ENCODE measurements at places on chromosomes 12 and 14.

- DNase-seq = no peak
These were observed 141.9 kb downstream of the ANO6 start for GRCh38 chr12:45357539-45358417.

GRCh38 chr14:50230701-50231474 is 490 bp downstream of the SOS2 start:
- DNase-seq = no peak

GRCh38 chr12:29908157-29908556 is 124.4 kb upstream of the TMTC1 start:
- no peak for DNase-seq

DNA sequence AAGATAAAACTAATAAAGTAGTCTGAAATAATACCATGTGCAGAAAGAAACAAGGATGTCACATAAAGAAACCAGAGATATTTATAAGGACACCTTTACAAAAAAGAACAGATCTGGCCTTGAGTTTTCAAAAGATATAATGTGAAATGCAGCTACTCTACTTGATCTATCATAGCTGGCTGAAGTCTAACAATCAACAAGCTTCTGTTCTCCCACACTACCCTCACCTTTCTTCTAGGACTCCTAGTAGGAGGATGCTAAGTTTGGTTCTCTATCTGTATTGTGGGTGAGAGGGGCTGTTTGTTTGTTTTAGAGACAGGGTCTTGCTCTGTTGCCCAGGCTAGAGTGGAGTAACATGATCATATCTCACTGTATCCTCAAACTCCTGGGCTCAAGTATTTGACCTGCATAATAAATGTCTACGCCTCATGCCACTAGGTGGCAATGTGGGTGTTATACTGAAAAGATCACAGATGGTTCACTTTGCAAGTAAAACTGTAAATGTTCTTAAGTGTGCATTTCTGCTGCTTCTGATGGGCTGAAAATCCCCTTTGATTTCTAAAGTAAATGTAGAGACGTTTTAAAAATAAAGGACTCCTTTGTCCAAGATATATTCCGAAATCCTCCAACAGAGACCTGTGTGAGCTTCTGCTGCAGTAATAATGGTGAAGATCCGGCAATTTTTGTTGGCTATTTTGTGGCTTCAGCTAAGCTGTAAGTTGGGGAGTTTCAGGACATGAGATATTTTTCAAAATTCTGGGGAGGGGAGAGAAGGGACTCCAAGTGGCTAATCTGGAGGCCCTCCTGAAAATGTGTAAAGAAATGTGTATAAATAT is 269.3 kb downstream of the DAD1 start:
- peak; percentile 1 for DNase-seq

DNA sequence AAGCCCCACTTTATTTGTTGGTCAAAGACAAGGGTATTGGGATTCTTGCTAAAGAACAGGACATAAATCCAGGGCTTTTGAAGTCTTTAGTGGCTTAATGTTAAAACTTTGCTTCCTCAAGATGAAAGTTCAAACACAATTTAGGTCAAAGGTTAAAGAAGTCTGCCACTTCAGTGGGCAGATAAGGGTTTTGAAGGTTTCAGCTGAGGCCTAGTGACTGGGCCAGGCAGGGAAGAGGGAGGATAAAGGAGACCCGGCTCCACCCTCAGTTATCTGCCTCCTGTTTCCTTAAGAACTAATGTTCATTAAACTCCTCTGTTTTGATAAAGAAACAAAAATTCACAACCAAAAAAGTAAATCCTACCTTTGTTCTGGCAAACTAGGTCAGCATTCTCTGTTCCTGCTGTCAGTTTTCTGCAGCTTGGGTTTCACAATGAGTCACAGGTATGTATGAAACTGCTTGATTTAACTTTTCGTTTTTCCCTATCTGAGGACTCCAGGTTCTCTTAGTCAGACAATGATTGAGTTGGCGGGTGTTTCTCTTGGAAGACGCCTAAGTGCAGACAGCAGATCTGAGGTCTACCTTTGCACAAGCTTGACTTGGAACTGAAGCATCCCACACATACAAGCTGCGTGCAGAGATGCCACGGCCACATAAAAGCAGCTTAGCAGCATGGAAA is 208.3 kb downstream of the EXOC5 start:
- DNase-seq = no peak

- DNase-seq = no peak
These were observed 63.1 kb upstream of the DACT1 start for GRCh38 chr14:58574623-58575022.

- peak; percentile 98 for DNase-seq
These were observed 82.3 kb downstream of the RIMBP2 start for GRCh38 chr12:130633771-130634170.

DNA sequence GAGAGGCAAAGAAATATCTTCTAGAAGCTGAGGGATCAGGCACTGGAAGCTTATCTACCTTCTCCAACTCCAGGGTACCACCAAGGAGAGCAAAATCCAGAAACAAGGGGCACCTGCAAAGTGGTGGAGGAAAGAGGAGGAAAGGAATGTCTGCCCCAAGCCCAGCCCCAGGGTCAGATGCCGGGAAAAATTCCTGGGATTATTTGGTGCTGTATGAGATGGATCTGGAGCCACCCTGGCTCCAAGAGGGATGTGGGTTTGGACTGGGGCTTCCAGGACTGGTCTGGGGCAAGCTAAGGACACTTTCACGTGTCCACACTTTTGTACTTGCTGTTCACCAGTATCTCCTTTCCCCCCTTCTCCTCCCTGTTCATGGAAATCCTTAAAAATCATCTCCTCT is 69.8 kb downstream of the DPF3 start:
- no peak for DNase-seq

DNA sequence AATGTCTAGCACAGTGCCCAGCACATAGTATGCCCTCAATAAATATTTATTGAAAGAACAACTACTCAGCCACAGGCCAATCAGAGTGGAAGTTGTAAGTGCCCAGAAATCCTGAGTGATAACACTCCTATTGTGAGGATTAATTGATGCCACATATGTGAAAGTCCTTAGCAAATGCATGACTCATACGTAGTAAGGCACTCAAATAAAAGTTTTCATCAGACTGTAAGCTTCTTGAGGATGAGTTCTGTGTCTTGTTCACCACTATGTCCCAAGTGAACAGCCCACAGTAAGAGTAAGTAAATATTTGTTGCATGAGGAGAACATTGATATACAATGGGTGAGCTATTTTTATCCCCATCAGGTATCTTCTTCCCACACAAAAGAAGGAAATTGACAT is 24.7 kb upstream of the ANO6 start:
- DNase-seq = no peak

DNA sequence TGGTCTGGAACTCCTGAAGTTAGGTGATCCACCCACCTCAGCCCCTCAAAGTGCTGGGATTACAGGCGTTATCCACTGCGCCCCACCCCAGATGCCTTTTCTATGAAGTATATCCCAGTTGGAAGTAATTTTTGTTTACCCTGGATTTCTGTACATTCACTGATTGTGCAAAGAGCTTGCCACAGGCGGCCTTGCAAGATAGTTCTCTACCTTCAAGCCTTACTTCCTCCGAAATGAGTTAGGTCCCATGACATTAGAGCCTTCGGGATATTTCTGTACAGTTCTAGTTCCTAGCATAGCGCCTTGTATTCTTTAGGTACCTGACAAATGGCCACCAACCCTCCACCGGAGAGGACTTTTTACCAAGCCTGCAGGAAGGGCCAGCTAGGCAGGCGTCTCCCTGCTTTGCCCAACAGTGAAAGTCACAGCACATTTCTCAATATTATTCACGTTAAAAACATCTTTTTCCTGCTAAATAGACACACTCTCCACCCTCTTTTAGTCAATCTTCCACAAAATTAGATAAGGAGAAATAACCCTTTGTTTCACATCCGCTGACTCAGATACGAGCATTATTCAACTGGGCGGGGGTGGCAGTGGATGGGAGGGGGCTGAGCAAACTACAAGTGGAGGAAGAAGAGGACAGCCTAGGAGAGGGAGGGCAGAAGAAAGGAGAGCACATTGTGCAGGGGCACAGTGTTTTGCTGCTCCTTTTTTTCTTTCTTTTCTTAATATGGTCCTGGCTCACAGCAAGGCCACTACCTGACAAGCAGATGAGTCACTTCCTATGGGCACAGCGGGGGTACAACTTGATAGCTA is 40.0 kb upstream of the CAPRIN2 start:
- DNase-seq = no peak

- DNase-seq = no peak
These were observed 151.0 kb upstream of the KRAS start for GRCh38 chr12:25401547-25402345.

- DNase-seq = no peak
These were observed 29.7 kb downstream of the R3HDM2 start for GRCh38 chr12:57401165-57401564.

DNA sequence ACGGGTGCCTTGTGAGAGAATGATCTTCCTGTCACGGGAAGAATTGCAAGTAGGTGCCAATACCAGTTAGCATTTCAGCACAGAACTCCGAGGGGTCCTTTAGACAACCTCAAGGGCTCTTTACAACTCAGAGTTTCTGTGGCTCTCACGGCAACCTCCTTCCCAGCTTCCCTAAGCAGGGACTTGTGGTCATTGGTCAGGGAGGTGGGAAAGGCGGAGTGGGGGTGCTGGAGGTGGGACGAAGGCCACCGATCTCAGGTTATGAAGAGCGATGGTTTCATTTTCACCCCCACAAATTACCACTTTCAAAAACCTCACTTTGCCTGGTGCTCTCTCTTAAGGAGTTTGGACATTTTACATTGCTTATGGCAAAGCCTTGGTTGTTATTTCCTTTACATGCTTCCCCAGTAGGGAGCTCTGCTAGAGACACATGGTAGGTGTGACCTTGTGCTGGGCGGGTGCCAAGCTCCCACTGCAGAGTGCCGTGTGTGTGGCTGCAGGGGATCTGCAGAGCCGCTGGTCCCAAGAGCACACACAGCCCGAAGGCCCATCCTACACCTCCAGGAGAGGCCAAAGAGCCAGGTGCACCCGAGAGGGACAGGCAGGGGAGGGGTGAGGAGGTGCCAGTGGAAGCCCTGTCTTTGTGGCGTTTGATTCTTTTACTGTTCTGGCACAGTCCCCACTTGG is 21.4 kb downstream of the BCL2L14 start:
- peak; percentile 46 for DNase-seq

DNA sequence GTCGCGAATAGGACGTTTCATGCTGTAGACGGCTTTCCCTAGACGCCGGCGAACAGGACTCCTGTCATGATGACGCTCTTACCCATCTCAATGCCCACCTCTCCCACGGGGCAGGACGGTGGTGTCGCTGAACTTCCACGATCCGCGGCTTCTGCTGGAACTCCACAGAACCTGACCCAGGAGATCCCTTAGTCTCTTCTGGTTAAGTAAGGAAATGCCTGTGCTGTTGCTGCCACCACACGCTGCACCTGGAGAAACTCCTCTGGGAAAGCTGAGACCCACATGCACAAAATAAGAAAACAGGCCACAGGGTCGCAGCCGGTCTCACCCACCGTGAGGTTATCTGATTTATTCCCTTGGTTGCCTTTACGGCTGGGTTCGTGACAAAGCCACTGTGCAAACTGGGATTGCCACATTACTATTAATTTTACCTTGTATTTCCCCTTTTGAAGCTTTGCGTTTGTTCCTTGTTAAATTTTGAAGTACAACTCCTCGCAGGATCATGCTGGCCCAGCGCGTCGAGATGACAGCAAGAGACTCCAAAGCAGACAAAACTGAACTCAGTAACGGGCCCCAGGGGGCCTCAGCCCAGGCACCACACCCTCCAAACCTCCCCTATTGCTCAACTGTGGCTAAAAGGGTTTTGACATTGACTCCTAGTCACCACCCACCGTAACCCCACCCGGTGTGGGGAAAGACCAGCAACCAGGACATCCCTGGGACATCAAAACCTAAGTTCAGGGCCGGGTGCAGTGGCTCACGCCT is 9.2 kb upstream of the MMP17 start:
- DNase-seq = no peak

DNA sequence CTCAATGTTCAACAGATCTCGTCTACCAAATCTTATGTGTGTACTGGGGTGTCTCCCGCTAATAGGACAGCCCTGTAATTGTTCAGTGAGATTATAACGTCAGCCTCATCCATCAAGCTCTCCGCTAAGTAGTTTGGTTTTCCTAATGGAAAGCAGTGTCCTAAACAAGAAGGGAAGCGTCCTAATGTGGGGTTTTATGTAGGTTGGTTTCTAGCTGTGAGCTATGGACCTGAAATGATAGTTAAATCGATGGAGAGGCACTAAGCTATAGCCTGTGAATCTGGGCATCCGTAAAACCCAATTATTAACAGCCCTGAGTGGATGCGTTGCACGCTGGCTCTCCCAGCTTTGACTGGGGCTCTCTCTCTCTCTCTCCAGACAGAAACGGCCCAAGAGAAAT is 9.2 kb upstream of the MAP1LC3B2 start:
- no peak for DNase-seq

DNA sequence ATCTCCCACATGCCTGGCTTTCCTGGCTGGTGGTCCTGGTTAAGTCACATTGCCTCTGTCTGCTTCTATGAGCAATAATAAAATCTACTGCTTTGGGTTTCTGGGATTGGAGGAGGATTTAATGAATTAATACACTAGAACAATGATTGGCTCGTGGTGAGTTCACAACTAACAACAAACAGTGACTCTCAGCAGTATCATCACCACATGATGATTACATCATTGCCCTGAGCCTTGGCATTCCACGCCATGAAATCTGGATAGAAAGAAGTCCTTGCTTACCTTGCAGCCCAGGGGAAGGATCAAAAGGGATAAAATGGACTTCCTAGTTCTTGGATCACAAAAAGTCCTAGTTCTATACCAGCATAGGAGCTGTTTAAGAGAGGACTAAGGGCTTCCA is 1069.0 kb downstream of the VRK1 start:
- no peak for DNase-seq

- no peak for DNase-seq
These were observed 36.9 kb downstream of the ITPK1 start for GRCh38 chr14:93078870-93079269.

GRCh38 chr14:90703841-90704737 is 112.1 kb downstream of the TTC7B start:
- no peak for DNase-seq

DNA sequence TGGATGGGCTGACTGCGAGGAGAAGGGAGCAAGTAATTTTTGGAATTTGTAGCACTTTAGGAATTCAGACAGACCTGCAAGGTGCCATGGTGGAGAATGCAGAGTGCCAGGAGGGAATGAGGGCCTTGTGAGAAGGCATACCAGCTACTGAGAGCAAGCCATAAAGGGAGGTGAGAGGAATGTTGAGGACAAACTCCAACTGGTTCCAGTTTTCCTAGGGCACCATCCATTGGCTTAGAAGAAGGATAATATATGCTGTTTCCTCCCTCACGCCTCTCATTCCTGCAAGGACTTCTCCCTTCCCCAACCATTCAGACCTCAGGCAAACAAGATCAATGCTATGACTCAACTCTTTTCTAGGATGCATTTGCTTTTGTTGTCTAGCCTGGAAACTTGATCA is 11.2 kb upstream of the DAAM1 start:
- DNase-seq = no peak

Data from NCI-H510A treated with DMSO at 0.1 percent for 48 hours (cell line).